Mesenteric fat pad (tissue), 1 donor: ENCODE measurements at places on chromosomes 6 and 20. TPM values are rescaled to one million over a fixed set of nuclear protein-coding genes. Genes with fewer than 3 reads are reported as not detected.

The RNF182 gene
- total RNA-seq, result 1.7 TPM

The PSORS1C1 gene
- 0.45 TPM for total RNA-seq

The TMEM244 gene
- total RNA-seq, result not detected

The EXOC2 gene
- total RNA-seq, result 15.3 TPM

The ANGPT4 gene
- 0.42 TPM for total RNA-seq

The ADA gene
- total RNA-seq, result 12.2 TPM

The FOXO3 gene
- 94.0 TPM for total RNA-seq

The KIF13A gene
- 48.5 TPM for total RNA-seq

The CCN2 gene
- 99.8 TPM for total RNA-seq

The PTPRT gene
- total RNA-seq, result not detected
